NCI-H2227 treated with DMSO at 0.1 percent for 48 hours (cell line): ENCODE measurements at places on chromosomes 3 and 15.

DNA sequence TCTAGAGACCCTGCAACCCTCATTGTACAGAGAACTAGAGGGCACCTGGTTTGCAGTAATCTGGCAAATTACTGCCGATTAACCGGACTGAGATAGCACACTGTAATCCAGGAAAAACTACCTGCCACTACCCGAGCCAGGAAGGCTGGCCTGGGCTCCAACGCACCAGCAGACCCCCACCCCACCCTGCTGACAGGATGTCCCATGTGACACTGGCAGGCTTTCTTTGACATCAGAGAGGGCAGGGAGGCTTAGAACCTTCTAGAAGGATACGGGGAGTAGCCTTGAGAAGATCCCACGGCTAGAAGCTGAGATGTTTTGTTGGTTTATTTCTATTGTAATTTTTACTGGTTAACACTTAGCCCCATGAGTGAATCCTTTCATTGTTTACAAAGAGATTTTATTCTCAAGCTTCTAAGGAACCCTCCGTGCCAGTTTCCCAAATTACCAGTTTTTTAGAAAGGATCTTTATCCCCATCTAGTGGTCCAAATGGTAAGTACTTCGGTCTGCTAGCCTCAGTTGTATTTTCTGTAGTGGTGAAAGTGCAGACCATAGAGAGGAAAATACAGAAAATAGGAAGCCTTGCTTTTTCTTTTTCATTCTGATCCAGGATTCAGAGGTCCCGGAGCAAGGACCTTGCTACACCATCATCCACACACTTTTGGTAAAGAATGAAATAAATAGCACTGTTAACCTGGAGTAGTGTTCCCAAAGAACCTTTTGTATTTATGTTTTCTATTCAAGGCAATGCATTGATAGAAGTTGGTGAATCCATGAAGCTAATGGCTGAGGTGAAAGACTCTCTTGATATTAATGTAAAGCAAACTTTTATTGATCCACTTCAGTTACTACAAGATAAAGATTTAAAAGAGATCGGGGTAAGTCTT is 81.9 kb upstream of the ADAMTSL3 start:
- no peak for DNase-seq

DNA sequence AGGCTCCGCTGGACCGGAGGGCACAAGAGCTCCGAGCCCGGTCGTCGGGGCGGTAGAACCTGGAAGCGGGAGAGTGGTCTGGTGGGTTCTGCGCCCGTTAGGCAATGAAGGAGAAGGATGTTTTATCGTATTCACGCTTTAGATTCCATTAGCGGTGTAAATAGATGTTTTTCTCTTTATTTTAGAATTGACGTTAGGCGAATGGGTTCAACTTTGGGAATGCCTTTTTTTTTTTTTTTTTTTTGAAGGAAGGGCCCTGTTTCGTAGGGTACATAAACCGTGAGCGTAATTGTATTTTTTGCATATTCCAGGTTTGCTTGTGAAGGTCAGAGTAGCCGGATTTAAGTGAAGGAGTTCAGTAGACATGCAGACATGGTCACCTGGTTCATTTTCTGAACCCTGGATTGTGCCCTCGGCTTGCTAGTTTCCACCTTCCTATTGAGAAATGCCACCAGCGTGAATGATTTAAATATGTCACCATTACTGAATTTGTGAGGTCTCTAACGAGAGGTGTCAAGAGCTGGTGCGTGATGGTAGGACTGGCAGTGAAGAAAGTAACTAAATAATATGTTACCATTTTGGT is 808 bp downstream of the RBM6 start:
- DNase-seq, result no peak

- DNase-seq, result no peak
These were observed 47.0 kb upstream of the SNRPA1 start for GRCh38 chr15:101342056-101342455.

GRCh38 chr15:31483986-31484951 is 157.6 kb downstream of the KLF13 start:
- DNase-seq, result no peak

- no peak for DNase-seq
These were observed 116.2 kb upstream of the NECTIN3 start for GRCh38 chr3:110955301-110955880.

- no peak for DNase-seq
These were observed 27.2 kb downstream of the LINGO1 start for GRCh38 chr15:77605547-77605946.

GRCh38 chr15:33968224-33968623 is at the start of gene CHRM5:
Gene CHRM5 (plus strand): TSS chr15:33968497. CDS start chr15:34062718, 94,221 bp downstream.
- DNase-seq, result no peak

DNA sequence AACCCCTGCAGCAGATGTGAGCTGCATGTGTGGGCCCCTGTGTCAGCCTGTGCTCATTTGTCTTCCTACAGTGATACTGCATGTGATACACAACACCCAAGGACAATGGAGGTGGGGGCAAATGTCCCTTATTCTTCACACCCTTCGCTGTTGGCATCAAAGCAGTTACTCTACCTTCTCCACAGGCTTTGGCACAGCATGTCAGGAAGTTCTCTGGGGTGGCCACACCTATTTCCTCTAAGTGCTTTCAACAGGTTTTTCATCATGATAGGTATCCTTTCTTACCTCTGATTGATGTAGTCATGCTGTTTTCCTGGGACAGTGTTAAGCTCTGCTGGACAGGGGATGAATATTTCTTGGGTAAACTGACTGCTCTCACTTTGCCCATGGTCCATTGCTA is 29.5 kb downstream of the ZNF662 start:
- DNase-seq, result no peak

GRCh38 chr3:43949594-43949993 is 258.9 kb downstream of the ABHD5 start:
- no peak for DNase-seq

- no peak for DNase-seq
These were observed 34.6 kb upstream of the CDIN1 start for GRCh38 chr15:36544518-36545466.

DNA sequence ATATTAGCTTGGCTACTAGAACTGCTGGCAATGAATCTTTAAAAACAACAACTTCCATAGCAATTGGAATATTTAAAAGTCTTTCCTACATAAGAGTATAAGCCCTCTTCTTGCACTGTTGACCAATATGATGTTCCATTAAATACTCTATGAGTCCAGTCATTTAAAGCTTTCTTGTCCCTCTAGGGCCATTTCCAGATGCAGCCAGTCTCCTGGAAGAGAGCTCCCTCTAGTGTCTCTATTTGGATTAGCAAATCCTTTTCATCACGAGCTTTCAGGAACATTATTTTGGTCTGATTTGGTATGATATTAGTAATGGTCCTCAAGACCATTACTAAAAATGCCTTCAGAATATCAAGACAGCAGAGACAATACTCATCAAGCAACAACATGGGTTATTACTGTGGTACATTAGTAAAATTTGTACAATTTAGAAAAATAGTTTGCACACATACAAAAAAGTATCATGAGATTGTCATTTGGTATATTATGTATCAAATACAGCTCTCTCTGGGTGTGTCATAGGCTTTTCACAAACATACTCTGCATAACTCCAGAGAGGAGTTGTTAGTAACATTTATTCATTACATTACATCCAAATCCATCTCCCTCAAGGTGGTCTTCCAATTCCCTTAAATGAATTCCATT is 101.3 kb downstream of the DPH6 start:
- peak; percentile 60 for DNase-seq

DNA sequence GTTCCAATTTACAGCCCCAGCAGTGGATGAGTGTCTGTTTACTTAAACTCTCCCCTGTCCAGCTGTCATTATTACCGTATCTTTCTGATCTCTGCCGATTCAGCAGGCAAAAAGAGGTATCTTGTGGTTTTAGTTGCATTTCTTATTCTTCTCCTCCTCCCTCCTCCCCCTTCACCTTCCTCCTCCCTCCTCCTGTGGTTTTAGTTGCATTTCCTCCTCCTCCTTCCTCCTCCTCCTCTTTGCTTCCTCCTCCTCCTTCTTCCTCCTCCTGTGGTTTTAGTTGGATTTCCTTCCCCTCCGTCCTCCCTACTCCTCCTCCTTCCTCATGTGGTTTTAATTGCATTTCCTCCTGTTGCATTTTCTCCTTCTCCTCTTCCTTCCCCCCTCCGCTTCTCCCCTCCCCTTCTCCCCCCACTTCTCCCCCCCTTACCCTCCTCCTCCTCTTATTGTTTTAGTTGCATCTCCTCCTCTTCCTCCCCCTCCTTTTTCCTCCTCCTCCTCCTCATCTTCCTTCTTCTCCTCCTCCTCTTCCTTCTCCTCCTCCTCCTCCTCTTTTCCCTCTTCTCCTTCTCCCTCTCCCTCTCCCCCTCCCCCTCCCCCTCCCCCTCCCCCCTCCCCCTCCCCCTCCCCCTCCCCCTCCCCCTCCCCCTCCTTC is 25.3 kb upstream of the VPS33B start:
- no peak for DNase-seq

GRCh38 chr3:141452045-141452444 is 34.8 kb upstream of the RASA2 start:
- peak; percentile 15 for DNase-seq

GRCh38 chr3:20669184-20669583 is 483.2 kb upstream of the SGO1 start:
- DNase-seq, result no peak

DNA sequence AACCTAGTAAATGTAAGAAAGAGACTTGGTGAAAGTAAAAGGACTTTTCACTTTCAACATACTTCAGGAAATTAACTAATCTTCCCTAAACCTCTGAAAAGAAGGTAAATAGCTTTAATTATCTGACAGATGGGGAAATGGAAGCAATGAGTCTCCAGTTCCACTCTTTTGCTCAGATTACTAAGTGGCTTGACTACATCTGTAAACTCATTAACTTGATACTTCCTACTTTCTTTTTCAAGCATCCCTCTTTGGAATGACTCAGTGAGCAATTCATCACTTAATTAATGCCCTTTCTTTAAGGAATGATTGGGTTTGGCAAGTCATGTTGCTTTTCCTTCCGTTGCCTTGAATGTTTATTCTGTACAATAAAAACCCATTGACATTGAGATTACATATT is 234.2 kb downstream of the GRM7 start:
- DNase-seq, result no peak

GRCh38 chr3:170725285-170725731 is 139.4 kb upstream of the SLC7A14 start:
- DNase-seq, result no peak

- no peak for DNase-seq
These were observed 17.0 kb downstream of the MUC4 start for GRCh38 chr3:195794708-195795107.

DNA sequence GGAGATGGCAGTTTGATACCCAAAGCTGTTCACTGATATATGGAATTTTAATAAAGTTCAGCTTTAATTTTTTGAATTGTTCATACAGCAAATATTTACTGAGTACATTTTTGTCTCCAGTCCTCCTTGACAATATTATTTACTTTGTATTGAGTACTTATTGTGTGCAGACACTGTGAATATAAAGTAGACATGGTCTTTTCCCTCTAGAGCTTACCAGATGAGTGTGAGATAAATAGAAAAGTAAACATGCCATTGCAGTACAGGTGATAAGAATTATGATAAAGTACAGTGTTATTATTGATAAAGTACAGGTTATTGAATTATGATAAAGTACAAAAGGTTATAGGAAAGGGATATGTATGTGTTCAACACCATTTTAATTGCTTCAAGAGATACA is 2.1 kb downstream of the UBA5 start:
- DNase-seq, result no peak

DNA sequence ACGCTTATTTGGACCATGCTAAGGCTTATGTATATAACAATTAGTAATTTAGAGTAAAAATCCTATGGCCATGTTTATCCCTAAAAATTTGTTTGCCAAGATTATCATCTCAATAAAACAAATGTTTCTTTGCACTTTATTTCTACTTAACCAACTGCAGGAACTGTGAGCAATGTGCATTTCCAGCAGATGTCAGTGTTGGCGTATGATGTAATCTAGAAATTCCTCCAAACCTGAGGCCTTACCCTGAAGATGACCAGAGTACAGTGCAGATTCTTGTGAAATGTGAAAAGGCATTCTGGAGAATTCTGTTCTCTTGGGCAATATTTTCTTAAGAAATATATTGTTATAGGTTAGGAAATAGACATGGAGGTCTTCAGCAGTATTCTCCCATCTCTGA is 205.9 kb downstream of the MBNL1 start:
- DNase-seq, result no peak

DNA sequence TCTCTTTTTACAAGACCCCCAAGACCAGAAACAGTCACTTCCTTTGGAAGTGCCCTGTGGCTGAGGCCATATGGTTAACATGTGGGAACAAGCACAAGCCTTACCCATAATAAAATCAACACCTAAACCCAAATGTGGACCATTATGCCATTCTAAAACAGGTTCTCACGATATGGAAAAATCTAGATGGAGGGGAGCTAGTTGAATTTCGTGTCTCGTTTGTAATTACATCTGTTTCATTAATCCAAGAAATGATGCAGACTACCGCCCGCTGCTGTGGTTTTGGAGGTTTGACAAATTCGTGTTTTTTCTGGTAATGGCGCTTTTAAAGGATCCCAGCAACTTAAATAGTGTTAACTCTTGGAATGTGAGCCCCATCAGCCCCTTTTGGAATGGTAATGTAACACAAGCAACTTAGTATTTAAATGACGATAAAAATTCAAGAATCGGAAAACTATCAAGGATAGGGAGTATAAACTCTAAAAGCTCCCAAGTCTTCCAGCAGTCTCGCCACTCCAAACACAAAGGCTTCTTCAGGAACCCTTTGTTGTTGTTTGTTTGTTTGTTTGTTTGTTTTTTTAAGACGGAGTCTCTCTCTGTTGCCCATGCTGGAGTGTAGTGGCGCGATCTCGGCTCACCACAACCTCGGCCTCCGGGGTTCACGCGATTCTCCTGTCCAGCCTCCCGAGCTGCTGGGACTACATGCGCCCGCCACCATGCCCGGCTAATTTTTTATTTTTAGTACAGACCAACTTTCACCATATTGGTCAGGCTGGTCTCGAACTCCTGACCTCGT is 1.1 kb downstream of the CNBP start:
- no peak for DNase-seq

DNA sequence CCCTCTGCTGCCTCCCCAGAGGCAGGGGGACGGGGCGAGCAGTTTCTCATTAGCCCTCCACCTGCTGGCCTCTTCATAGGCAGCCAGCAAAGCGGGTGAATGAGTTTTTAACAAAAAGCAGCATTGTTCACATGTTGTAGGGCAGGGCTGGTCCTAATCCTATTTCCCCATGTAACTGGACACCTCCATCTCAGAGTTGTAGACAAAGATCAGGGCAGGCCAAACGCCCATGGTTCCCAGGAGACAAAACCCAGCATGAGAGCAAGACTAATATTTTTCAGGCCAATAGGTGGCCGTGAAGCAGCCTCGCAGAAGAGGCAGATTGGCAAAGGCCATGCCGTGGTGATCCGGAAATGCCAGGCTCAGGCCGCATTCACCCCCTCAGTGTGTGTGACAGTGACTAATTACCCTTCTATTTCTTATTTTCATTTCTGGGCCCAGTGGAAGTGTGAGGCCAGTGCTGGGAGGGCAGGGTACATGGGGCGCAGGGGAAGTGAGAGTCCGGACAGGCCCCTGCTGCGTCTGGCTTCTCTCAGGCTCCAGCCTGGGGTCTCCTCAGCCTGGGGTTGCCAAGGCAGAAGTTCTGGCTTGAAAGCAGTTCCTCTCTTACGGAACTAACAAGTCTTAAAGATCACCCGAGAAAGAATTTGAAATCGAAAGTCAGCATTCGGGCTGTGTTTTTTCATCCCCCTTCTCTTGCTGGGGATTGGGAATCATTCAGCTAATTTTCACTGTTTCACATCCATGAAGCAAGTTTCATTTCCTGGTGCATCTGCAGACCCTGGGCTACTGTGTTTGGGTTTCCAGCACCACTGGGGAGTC is 64.8 kb downstream of the BOC start:
- DNase-seq, result no peak

- DNase-seq, result no peak
These were observed 639.7 kb upstream of the NR2F2 start for GRCh38 chr15:95690631-95691340.

- DNase-seq, result no peak
These were observed 215.6 kb upstream of the VEPH1 start for GRCh38 chr3:157718800-157719199.
